Liver (tissue), 10 donors: ENCODE measurements at places on chromosomes 4 and X.

DNA sequence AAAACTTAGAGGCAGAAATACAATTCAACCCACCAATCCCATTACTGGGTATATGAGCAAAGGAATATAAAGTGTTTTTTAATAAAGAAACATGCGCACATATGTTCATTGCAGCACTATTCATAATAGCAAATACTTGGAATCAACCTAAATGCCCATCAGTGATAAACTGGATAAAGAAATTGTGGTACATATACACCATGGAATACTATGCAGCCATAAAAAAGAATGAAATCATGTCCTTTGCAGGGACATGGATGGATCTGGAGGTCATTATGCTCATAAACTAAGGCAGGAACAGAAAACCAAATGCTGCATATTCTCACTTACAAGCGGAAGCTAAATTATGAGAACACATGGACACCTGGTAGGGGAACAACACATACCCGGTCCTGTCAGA, 807.7 kb upstream of the INTU start:
- DNase-seq = no peak

- no peak for DNase-seq
Observed at GRCh38 chrX:154797006-154797405, 8.3 kb downstream of the MPP1 start.

GRCh38 chr4:168725930-168726329, 229.1 kb downstream of the PALLD start:
- no peak for DNase-seq

DNA sequence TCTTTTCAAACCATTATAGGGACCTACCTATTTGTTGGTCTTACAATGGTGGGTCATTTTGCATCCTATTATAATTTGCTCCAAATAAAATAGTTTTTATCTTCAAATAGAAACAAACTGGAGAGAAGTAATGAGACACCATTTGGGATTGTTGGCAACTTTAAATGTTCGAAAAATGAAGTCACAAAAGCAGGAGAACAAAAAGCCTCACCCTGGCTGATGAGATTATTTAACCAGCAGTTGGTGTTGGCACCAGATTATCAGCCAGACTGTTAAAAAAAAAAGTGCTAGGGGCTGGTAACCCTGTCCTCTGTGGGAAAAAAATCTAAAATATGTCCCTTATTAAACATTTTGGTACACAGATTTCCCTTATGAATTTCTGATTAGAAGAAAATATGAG, 100.3 kb downstream of the DCK start:
- DNase-seq = no peak

DNA sequence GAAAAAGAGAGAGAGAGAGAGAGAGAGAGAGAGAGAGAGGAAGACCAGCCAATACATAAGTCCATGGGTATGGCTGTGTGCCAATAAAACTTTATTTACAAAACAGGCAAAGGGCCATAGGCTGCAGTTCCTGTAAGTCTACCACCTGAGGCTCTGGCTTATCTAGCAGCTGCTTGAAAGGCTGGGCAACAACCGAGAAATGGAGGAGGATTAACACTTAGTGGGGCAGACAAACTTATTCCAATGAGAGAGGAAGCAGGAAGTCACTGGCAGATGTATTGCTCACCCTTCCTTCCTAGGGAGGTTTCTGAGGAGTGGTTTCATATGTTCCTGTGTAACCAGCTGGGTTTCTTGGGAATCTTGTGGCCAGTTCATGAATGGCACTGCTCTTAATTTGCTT, 4.7 kb upstream of the GPR143 start:
- DNase-seq = no peak

DNA sequence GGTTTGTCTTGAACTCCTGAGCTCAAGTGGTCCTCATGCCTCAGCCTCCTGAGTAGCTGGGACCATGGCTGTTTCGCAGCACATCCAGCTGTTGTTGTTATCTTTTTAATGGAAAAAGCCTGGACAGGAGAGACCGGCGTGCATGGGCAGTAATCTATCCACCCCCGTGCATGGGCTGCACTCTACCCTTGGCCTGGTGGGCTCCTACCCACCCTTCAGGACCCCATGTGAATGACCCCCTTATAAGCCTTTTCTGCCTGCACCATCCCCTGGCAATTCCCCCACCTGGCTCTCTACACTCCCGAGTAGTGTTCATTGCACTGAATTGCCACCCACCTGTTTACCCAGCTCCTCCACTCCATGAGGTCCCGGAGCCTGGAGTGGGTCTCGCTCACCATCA, 18.9 kb upstream of the HTRA3 start:
- DNase-seq = no peak

DNA sequence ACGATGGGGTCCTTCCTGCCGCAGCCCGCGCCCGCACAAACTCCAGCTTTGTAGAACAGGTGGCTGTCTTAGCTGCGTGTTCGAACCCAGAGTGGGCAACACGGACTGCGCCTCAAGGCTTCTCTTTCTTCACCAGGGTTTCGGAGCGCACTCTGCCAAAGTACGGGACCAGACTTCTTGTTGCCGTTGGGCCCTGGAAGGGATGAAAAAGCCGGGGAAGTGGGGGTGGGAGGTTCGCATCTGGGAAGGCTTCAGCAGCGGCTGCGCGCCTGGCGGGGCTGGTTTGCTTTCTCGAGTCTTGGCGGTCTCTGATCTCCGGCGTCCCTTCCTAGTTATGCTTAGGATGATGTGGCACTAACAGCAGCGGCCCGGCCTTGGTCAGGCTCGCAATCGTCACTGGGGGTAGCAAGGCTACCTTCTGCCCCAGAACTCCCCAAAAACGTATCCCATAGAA, 673 bp downstream of the PARM1 start:
- no peak for DNase-seq

DNA sequence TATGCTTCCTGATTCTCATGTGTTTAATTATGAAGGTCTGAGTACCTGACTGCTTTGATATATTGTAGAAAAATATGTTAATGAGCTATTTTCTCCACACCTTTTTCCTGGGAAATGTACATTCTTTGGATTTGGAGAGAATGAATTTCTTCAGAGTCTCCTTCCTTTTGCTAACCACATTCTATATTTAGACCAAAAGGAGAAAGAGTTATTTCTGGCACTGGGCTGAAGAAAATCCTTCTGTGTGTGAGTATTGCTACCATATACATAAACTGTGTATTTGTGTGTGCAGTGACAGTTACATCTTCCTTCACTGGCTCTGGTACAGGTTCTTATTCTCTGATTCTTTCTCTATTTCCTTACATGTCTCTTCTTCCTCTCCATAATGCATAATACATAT, 44.5 kb upstream of the PGRMC2 start:
- DNase-seq = no peak

- DNase-seq = no peak
Observed at GRCh38 chr4:88613417-88613875, 21.2 kb downstream of the HERC3 start.

GRCh38 chr4:140163029-140163810, 9.2 kb upstream of the MAML3 start:
- no peak for DNase-seq

GRCh38 chrX:153901753-153902140, 2.7 kb upstream of the AVPR2 start:
- no peak for DNase-seq

- DNase-seq = no peak
Observed at GRCh38 chrX:130895299-130895698, 7.7 kb downstream of the ENOX2 start.

DNA sequence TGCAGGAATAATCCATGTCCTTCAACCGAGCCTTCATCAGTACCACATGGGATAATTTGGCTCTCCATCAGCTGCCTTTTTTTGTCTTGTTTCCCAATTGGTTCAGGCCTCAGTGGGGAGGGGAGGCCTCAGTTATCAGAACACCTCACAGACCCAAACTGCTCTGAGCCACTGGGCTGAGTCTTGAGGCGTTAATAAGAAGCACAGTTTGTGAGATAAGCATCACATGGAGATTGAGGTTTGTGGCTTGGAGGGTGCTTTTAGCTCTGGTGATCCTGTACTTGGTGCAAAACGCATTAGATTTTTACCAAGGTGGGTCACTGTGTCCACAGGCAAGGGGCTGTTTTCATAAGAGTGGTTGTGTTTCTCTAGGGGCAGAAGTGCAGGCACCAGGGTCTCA, 82.8 kb upstream of the HPF1 start:
- no peak for DNase-seq

DNA sequence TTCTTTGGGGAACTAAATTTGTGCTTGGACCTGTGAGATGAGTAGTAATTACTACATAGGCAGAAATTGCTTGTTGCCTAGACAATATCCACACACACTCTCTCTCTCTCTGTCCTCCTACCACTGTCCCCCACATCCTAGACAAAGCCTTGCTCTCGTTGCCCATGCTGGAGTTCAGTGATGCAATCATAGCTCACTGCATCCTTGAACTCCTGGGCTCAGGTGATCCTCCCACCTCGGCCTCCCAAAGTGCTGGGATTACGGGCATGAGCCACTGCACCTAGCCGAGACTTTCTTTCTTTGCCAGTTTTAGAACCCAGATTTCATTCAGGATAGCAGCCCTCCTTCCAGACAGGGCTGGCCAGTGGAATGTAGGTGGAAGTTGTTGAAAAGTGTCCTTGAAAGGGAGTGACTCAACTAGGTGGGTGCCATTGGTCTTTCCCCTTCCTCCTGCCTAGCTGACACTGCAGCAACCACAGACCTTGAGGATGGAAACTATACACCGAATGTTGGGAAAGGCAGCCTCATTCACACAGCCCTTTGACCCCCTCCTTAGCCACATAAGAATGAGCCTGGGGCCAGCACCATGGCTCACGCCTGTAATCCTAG, 16.8 kb upstream of the LAP3 start:
- DNase-seq = no peak

DNA sequence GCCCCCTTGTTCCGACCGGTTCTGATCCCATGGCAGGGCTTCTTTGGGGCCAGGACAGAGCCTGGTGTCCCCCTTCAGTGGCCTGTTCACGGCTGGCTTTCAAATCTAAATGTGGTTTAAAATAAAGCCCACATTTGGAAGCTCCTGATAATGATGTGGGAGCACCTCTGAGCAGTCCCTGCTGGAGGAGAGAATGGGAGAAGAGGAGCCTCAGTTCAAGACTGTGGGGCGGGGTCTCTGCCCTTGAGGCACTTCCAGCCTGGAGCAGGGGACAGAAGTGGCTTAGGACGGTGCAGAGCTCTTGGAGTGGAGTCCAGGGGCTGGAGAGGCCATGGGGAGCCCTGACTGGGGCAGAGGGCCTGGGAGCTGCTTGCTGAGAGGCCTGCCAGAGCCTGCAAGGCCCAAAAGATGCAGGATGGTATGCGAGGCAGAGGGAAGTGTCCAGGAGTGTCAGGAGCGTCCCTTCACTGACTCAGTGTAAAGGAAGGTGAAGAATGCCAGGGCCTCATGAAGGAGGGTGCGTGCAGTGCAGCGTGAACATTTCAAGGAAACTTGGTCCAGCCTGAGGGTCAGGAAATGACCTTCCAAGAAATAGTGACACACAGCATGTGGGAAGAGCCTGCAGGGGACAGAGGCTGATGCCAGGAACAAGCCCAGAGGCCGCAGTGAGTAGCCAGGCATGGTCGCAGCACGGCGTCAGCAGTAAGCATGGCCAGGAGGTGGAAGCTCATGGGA, 21.1 kb upstream of the TADA2B start:
- DNase-seq = no peak

DNA sequence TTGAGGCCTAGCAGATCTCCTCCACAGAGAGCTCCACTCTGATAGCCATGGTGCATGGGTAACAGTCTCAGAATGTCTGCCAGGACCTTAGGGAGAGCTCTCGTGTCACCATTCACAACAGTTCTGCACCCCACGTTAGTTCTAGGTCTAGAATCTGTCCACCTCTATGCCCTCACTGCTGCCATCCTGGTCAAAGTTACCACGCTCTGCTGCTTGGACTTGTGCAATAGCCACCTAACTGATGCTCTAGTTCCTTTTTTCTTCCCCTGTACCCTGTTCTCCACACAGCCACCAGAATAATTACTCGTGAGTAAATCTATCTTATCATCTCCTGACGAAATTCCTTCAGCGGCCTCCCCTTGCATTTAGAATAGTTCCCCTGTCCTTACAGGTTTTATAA, 268.8 kb upstream of the GATB start:
- no peak for DNase-seq

GRCh38 chrX:8849945-8850344, 48.8 kb upstream of the FAM9A start:
- no peak for DNase-seq

GRCh38 chr4:95165926-95166524, 382.7 kb downstream of the UNC5C start:
- DNase-seq = no peak
